Smooth muscle cell of the coronary artery (primary cell): ENCODE measurements at places on chromosomes 7 and 10. TPM values are rescaled to one million over a fixed set of nuclear protein-coding genes. Genes with fewer than 3 reads are reported as not detected.

GIMAP2 gene
- 0.60 and 4.7 TPM in 2 replicates for total RNA-seq

LRRD1 gene
- total RNA-seq = under 0.01 TPM in 1 of 2 replicates, not detected in the other

NPC1L1 gene
- 0.12 TPM in 1 of 2 replicates, not detected in the other for total RNA-seq

STEAP1 gene
- 8.9 and 53.9 TPM in 2 replicates for total RNA-seq

PRSS2 gene
- not detected in 2 replicates for total RNA-seq

CNPY4 gene
- 34.4 and 67.6 TPM in 2 replicates for total RNA-seq

PCGF6 gene
- total RNA-seq = 8.0 and 9.8 TPM in 2 replicates

ATOH7 gene
- total RNA-seq = not detected in 2 replicates

SLC26A3 gene
- total RNA-seq = not detected in 2 replicates

SPDYE16 gene
- 0.12 and 0.15 TPM in 2 replicates for total RNA-seq

AOAH gene
- total RNA-seq = not detected in 2 replicates

ACSL5 gene
- total RNA-seq = 0.30 and 3.7 TPM in 2 replicates

FANK1 gene
- total RNA-seq = 5.2 and 13.9 TPM in 2 replicates

ZMIZ1 gene
- 4.4 and 9.2 TPM in 2 replicates for total RNA-seq

SRRM3 gene
- 0.23 and 0.53 TPM in 2 replicates for total RNA-seq

NPFFR1 gene
- not detected in 2 replicates for total RNA-seq

MET gene
- 1.9 and 16.9 TPM in 2 replicates for total RNA-seq

VGF gene
- not detected in 2 replicates for total RNA-seq

HSPA12A gene
- total RNA-seq = 0.90 and 15.7 TPM in 2 replicates

WEE2 gene
- not detected in 2 replicates for total RNA-seq

EPHA1 gene
- not detected in 2 replicates for total RNA-seq

ZNF32 gene
- 26.5 and 36.9 TPM in 2 replicates for total RNA-seq

SH2D4B gene
- total RNA-seq = not detected in 2 replicates

CUL2 gene
- total RNA-seq = 16.5 and 19.5 TPM in 2 replicates

C1GALT1 gene
- 11.1 and 12.6 TPM in 2 replicates for total RNA-seq

STYXL1 gene
- 29.4 and 50.7 TPM in 2 replicates for total RNA-seq

UTF1 gene
- total RNA-seq = not detected in 2 replicates

CYP3A4 gene
- total RNA-seq = not detected in 2 replicates
